ENCODE measurements at places on chromosomes 5 and 9.
A peak's percentile ranks its signal among the peaks of the same experiment; 100 is the strongest.

- no peak for DNase-seq
These were observed 12.3 kb downstream of the GFI1B start for GRCh38 chr9:132990781-132991180.

DNA sequence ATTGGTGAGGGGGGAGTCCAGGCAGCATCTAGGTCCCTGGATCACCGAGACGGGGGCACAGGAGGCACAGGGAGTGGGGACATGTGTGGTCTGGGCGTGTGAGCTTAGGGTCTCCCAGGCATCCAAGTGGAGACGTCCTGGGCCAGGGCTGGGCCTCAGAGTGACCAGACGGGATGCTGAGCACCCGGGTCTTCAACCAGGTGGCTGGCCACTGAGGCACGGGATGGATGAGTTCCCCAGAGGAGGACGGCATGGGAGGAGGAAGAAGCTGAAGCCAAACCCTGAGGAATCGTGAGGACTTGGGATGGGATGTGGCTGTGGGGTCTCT is 88.0 kb downstream of the LMX1B start:
- no peak for DNase-seq

- no peak for DNase-seq
These were observed 141.5 kb downstream of the TSSK1B start for GRCh38 chr5:113293068-113293974.

GRCh38 chr5:57698802-57699201 is 216.2 kb upstream of the ACTBL2 start:
- DNase-seq: no peak

DNA sequence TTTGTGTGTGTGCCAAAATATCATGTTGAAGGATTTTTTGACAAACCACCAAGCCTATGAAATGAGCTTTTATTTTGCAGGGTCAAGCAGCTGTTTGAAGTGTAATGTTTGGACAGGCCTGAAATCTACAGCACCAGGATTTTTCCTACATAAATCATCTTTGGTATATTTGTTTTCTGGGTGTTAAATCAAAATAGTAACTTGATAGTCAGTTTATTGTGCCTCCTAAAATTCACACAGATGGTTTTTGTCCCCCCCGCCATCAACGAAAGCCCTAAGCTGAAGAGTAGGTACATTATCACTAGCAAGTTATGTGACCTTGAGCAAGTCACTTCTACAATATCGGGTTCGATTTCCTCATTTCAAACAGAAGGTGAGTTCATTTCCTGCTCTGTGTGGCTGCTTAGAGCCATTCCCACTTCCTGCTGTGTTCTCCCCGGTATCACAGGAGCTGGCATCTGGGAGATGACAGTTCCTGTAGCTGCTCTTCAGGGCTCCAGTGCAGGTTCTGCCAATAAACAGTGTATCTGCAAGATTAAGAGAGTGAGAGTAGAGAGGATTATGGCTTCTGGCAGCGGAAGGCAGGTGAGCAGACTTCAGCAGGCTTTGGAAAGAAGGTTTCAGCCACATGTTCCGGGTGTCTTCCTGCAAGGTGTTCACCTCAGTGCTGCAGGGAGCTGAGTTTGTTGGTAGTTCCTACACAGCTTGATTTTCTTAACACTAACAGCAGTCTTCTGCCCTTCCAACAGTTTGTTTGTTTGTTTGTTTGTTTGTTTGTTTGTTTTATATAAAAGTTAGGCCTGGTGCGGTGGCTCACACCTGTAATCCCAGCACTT is 48.4 kb upstream of the GNE start:
- DNase-seq: peak; percentile 39

- no peak for DNase-seq
These were observed 142.3 kb downstream of the TSSK1B start for GRCh38 chr5:113292462-113292861.

DNA sequence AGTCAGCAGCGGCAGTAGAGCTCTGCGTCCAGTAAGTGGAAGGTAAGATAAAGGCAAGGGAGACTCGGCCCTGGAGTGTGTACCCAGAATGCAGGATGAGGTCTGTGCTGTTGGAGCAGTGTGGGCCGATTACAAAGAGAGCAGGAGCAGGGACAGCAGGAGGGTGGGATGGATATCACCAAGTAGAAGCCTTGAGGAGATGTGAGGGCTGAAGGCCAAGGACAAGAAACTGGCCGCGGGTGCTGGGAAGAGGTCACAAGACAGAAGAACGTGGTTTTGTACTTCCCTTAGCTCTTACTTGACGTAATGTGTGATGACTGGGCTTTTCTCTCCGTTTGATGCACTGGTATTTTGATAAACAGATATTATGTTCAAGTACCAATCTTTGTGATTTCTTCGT is 43.7 kb downstream of the OR2V1 start:
- no peak for DNase-seq

DNA sequence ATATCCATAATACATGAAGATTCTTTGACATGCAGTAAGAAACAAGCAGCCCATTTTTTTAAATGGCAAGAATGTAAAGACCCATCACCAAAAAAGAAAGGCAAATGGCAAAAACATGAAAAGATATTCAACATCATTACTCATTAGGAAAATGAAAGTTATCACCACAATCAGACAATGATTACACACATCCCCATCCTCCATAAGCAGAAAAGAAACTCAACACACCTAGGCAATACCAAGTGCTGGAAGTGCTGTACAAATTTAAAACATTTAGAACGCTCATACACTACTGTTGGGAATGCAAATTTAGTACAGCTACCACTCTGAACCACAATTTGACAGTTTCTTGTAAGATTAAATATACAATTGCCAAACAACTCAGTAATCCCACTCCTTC is 466.7 kb downstream of the ACTL7B start:
- DNase-seq: no peak

GRCh38 chr5:143001764-143002351 is 231.7 kb downstream of the ARHGAP26 start:
- no peak for DNase-seq

- DNase-seq: no peak
These were observed 35.2 kb upstream of the GLDC start for GRCh38 chr9:6680797-6681146.

- no peak for DNase-seq
These were observed 136.0 kb upstream of the NREP start for GRCh38 chr5:111892949-111893348.

- no peak for DNase-seq
These were observed 68.6 kb downstream of the ERMP1 start for GRCh38 chr9:5764130-5764868.

- no peak for DNase-seq
These were observed 37.8 kb downstream of the SCGB3A1 start for GRCh38 chr5:180553530-180553929.

DNA sequence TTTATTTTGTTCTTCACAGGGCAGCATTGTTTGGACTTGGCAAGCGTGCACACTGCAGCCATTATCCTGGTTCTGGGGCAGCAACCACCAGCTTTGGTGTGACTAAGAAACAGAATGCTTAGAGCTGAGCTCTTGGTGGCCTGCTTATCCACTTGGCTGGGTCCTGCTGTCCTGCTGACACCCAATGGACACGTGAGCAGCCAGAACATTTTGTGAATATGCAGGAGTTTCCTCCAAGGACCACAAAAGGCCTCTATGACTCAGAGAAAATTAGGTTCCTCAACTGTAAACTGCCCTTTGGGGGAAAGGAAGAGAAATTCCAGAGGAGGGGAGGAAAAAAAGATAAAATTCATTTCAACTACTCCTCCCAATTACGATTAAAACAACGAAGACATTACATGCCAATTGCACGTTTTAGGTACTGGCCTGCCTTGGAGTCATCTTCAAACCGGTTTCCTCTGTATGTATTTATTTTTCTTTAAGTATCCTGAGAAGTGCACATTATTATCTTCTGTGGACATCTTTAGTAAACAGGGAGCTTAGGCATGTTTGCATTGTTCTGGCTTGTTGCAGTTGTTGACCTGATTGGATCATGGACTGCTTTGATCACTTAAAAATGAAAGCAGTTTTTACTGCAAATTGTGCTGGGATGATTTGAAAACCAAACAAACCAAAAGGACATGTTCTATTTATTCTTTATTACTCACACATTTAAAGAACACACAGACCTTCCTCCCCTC is 82.3 kb upstream of the TLE4 start:
- peak; percentile 52 for DNase-seq

DNA sequence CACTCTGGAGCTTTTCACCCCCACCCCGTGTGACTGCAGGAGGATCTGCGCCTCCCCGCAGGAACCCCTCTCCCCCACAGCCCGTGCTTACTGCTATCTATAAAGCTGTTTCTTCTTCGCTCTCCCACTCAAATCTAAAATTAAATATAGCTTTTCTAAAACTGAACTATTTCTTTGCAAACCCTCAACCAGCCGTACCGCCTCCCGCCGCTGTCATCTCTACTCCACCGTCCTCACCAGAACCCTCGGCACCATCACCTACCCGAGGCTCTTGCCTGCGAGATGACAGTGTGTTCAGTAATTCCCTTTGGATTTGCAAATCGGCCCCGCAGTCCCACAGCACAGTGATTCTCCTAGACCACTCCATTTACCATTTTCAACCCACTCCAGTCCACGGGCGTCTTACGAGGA is 13.6 kb downstream of the LPCAT1 start:
- no peak for DNase-seq

GRCh38 chr9:3608011-3608410 is 82.2 kb upstream of the RFX3 start:
- no peak for DNase-seq

DNA sequence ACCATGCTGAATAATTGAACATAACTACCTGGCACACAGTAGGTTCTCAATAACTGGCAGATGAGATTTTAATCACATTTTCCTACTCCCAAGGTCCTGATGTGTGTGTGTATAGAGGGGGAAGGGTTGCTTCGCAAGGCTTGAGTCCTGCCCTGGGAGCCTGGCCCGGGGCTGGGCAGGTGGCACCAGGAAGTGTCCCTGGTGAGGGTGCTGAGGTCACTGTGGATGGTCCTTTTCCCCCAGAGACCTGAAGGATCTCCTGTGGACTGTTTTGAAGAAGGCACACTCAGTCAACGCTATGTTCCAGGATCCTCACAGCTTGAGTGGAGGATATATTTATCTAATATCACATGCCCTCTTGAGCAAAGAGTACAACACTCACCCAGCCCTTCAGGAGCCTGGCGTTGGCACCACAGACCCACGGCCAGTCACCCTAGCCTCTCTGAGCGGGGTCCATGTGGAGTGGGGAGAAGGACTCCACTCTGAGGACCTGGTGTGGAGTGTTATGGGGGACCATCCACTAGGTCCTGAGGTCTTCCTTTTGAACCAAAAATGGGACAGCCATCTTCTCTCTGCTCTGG is 177.8 kb downstream of the GABBR2 start:
- no peak for DNase-seq

GRCh38 chr5:172548981-172549687 is 91.9 kb upstream of the NEURL1B start:
- no peak for DNase-seq

- DNase-seq: no peak
These were observed 6.0 kb upstream of the PIP5K1B start for GRCh38 chr9:68698943-68699509.

GRCh38 chr9:103014242-103014641 is 19.1 kb downstream of the CYLC2 start:
- no peak for DNase-seq

DNA sequence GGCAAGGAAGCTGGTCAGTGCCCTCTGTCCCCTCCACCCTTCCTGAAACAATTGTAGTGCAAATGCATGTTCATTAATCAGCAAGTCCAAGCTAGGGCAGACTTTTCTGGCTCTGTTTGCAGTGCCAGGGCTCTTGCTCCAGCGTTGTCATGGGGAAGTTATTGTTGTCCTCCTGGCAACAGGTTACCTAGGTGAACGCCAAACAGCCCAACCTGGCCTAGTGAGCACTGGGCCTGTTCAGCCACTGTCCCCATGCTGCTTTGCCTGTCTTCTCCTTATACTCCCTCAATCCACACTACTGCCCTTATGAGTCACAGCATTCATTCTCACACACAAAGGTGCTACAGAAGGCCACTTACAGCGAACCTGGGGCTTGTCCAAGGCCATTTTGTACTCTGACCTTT is 34.5 kb upstream of the GLIS3 start:
- no peak for DNase-seq

GRCh38 chr5:148268566-148268965 is at the start of gene SPINK13:
Gene SPINK13 (plus strand): TSS chr5:148268794. CDS start chr5:148270073, 1,279 bp downstream.
- peak; percentile 4 for DNase-seq

GRCh38 chr9:82911996-82912395 is 150.9 kb downstream of the RASEF start:
- no peak for DNase-seq

- DNase-seq: no peak
These were observed 402.7 kb upstream of the TNC start for GRCh38 chr9:115520646-115521045.

DNA sequence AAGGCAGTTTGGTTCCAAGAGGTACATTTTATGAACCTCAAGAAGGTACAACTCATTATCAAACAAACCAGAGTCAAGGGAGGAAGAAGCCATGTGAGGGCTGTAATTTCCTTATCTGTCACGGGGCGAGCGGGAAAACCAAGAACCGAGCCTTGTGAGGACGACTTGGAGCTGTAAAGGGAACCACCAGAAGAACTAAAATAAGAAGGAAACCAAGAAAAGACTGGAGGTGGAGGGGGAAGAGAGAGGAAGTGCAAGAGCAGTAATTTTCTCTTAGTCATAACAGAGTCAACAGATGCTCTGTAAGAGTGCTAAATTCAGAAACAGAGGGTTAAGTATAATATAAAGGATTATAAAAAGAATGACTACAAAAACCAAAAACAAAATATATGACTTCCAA is 127.1 kb downstream of the DIRAS2 start:
- no peak for DNase-seq

DNA sequence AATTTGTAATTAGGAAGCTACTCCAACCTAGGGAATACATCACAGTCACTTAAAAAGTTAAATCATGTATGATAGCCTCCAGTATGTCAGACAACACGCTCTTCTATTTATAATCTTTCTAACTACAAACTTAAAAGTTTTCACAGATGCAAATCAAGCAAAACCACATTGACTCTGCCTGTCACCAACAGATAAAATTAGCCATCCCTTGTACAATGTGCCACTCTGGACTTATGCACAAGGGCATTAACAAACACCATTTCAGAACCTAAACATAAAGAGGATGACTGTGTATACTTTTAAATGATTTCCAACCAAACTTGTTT is 14.7 kb downstream of the ERP44 start:
- DNase-seq: no peak

DNA sequence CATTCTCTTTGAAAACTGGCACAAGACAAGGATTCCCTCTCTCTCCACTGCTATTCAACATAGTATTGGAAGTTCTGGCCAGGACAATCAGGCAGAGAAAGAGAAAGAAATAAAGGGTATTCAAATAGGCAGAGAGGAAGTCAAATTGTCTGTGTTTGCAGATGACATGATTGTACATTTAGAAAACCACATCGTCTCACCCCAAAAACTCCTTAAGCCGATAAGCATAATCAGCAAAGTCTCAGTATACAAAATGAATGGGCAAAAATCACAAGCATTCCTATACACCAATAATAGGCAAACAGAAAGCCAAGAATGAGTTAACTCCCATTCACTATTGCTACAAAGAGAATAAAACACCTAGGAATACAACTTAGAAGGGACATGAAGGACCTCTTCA is 21.0 kb upstream of the EPB41L4A start:
- no peak for DNase-seq

- no peak for DNase-seq
These were observed 18.6 kb upstream of the GLRX start for GRCh38 chr5:95840956-95841705.

GRCh38 chr5:107321906-107322305 is 348.8 kb downstream of the EFNA5 start:
- no peak for DNase-seq

GRCh38 chr5:159262472-159262858 is 625 bp upstream of the UBLCP1 start:
- DNase-seq: no peak

GRCh38 chr5:124537107-124537506 is 209.3 kb downstream of the ZNF608 start:
- no peak for DNase-seq
